Cerebellum (tissue), 4 donors: ENCODE measurements at places on chromosomes 2 and 18. TPM values are rescaled to one million over a fixed set of nuclear protein-coding genes. Genes with fewer than 3 reads are reported as not detected.

Gene ABCG8
- total RNA-seq: 0.27 TPM

Gene FIGN
- 22.1 TPM for total RNA-seq

DNA sequence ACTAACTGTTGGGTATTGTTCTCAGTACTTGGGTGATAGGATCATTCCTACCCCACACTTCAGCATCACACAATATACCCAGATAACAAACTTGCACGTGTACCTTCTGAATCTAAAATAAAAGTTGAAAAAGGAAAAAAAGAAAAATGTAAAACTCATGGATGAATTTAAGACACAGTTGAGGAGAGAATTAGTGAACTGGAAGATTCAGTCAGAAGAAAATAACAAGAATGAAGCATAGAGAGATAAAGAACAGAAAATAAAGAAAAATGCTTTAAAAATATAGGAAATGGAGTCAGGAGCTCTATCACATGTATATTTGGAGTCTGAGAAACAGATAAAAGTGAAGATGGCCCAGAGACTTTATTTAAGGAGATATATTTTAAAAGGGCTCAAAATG, 90.4 kb upstream of the SALL3 start:
- no peak for DNase-seq

Gene EPHA4
- 84.7 TPM for total RNA-seq

Gene ALKAL2
- 2.4 TPM for total RNA-seq

- DNase-seq: no peak
Measured at GRCh38 chr2:8412082-8412481, 269.8 kb upstream of the ID2 start.

Gene ING5
- 33.2 TPM for total RNA-seq

Gene IL1R1
- total RNA-seq: 1.5 TPM

Gene CFAP210
- 1.5 TPM for total RNA-seq

Gene FAHD2B
- 7.4 TPM for total RNA-seq

Gene LIMS2
- total RNA-seq: 3.3 TPM

Gene ANKRD30BL
- 33.8 TPM for total RNA-seq

Gene ITGB1BP1
- total RNA-seq: 45.1 TPM
